Neuronal stem cell (in vitro differentiated cells): ENCODE measurements at places on chromosomes 7 and 10.

DNA sequence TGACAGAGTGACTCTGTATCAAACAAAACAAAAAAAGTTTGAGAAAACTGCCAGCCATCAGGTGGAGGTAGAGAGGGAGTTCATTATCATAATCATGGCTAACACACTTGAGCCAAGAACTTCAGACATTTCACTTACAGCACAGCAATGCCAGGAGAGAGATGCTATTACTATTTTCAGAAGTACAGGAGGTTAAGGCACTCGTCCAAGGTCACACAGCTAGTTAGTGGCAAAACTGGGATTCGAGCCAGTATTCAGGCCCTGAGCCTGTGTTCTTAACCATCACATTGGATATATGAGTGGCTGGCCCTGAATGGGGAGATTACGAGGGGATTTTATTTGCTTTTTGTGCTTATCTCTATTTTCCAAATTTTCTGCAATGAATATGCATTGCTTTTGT lies 24.8 kb upstream of the UNC5B start:
- no peak overlapping the region for H3K4me3 ChIP-seq
- H3K27me3 ChIP-seq: no peaks in the 10 kb centered on the region
- no peak overlapping the region for H3K27ac ChIP-seq

DNA sequence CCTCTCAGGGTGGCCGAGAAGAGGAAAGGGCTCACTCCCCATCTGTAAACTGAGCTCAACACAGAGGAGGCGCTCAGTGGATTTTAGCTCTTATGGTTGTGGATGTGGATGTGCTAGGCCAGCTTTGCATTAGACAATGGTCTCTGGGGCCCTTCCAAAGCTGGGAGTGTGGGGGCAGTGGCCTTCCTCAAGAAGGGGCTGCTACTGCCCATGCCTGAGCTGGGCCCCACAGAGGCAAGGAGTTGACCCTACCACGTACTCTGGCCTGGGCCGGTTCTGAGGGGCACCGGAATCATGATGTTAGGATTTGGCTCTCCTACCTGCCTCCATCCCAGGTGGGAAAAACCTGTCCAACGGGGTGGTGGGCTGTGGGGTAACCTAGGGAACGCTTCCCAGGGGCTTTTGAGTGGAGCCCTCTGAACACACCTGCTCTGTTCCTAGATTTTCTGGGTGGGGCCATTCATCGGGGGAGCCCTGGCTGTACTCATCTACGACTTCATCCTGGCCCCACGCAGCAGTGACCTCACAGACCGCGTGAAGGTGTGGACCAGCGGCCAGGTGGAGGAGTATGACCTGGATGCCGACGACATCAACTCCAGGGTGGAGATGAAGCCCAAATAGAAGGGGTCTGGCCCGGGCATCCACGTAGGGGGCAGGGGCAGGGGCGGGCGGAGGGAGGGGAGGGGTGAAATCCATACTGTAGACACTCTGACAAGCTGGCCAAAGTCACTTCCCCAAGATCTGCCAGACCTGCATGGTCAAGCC lies 11.5 kb downstream of the AQP1 start:
- H3K27ac ChIP-seq: no peak overlapping the region
- H3K36me3 ChIP-seq: no peaks in the 10 kb centered on the region
- no peaks in the 10 kb centered on the region for H3K27me3 ChIP-seq
- H3K4me3 ChIP-seq: no peak overlapping the region
- DNase-seq: no peak

DNA sequence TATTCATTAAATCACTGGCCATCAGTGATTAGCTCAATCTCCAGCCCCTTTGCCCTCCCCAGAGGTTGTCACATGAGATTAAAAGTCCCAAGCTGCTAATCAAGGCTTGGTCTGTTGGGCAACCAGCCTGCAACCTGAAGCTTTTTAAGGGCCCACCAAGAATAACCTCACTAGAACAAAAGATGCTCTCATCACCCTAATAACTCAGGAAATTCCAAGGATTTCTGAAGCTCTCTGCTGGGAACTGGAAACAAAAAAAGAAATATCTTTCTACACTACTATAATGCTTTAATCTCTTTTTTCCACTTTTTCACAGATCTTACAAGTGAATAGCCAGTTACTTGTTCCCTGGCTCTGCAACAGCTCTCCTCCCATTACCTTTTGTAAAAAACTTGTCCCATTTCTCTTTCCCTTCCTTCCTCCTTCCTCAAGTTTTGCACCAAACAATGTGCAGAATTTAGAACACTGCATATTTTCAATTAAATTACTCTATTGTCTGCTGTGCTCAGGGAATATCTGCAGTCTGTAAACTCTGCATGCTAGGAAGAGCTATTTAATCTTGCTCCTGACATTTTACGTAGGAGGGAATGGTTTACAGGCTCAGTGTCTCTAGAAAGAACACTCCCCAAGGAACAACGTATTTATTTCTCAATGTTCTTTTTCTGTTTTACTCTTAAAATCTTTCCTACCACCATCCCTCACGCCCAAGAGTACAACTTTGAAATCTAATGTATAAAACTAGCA lies 169.1 kb downstream of the IMMP2L start:
- peak overlapping the region; percentile 55 for H3K27ac ChIP-seq
- no peaks in the 10 kb centered on the region for H3K36me3 ChIP-seq
- DNase-seq: peak; percentile 52

GRCh38 chr10:74898201-74898976 lies 72.0 kb downstream of the KAT6B start:
- DNase-seq: no peak
- H3K4me3 ChIP-seq: no peak overlapping the region
- no peaks in the 10 kb centered on the region for H3K4me1 ChIP-seq
- no peak overlapping the region for H3K27ac ChIP-seq

- H3K27ac ChIP-seq: peak overlapping the region; percentile 80
- no peaks in the 10 kb centered on the region for H3K27me3 ChIP-seq
- no peak overlapping the region for H3K4me3 ChIP-seq
- peak; percentile 60 for DNase-seq
These were observed 26.0 kb upstream of the PLEKHA1 start for GRCh38 chr10:122348512-122348911.

GRCh38 chr7:44852590-44852989 lies 4.7 kb upstream of the H2AZ2 start:
- no peaks in the 10 kb centered on the region for H3K27me3 ChIP-seq
- peaks cover 2% of the 10 kb centered on the region for H3K4me1 ChIP-seq
- no peak overlapping the region for H3K4me3 ChIP-seq
- DNase-seq: no peak

DNA sequence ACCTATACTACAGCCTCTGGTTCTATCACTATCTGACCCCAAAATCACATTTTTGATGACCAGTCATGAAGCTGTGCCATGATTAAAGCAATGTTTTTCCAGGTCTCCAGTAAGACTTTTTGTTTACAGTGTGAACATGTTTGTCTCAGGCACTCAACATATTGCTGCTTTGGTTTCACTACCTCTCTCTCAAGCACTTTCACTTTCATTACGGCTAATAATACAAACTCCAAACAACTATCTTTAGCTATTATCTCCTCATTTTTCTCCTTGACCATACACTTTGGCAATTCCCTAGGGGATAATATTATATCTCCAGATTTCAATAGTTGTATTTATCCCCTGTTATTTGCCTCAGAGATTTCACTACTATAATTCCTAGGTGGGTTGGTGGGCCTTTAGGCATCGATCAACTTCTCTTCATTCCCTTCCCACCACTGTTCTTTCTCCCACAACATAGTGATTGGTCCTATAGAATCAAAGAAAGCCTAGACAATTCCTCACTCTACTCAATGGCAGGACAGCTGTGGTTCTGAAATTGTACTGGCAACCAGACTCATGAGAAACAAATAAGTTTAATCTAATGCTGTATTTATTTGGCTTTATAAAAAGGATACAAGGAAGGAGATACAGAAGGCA lies 261.4 kb upstream of the ZWINT start:
- no peak for DNase-seq
- H3K36me3 ChIP-seq: no peaks in the 10 kb centered on the region
- H3K4me3 ChIP-seq: no peak overlapping the region
- H3K27ac ChIP-seq: no peak overlapping the region

- H3K36me3 ChIP-seq: peaks cover 25% of the 10 kb centered on the region
- H3K4me3 ChIP-seq: peak overlapping the region; percentile 98
- DNase-seq: no peak
- H3K27ac ChIP-seq: peak overlapping the region; percentile 62
- no peaks in the 10 kb centered on the region for H3K27me3 ChIP-seq
These were observed 683 bp downstream of the INSIG1 start for GRCh38 chr7:155298288-155298833.

GRCh38 chr10:51394039-51394438 lies 305.4 kb downstream of the CSTF2T start:
- H3K27me3 ChIP-seq: no peaks in the 10 kb centered on the region
- no peak overlapping the region for H3K4me3 ChIP-seq
- no peak overlapping the region for H3K27ac ChIP-seq
- no peaks in the 10 kb centered on the region for H3K4me1 ChIP-seq
- no peaks in the 10 kb centered on the region for H3K36me3 ChIP-seq
- no peak for DNase-seq

DNA sequence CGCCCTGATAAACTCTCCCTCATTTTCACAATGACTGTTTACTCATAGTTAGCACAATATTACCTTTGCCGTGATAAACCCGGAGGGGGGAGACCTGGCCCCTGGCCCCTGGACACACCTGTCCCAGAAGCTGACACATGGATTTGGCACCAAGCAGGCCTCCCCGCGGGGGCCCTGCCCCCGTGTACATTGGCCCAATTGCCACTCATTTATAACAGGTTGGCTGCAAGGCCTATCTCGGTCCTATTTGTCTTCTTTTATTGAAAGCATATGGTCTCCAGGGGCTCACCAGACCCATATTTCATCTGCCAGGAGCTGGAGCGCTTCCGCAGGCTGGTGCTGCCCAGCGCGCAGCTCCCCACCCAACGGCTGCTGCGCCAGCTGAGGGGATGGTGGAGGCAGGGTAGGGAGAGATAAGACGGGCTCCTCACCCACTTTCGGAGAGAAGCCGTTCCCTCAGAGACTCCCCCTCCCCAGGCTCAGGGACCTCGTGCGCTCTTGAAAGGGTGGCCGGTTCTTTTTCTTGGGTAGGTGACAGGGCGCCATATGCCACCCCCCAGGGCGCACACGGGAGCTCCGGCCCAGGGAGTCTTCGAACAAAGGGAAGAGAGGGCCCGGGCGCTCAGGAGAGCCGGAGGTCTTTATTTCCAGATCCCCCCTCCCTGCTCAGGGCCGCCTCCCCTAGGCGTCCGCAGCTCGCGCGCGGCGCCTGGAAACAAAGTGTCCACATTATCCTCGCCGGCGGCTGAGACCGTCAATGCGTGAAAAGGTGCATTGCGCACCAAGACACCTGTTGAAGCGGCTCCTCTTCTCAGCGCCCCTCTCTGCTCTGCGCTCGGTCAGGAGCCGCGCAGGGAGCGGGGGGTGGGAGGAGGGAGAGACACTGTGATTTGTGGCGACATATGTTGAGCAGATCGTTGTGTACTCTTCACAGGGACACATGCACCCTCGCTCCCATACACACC lies 4.3 kb upstream of the NEUROG3 start:
- H3K4me3 ChIP-seq: no peak overlapping the region
- H3K27ac ChIP-seq: no peak overlapping the region
- H3K36me3 ChIP-seq: no peaks in the 10 kb centered on the region
- peaks cover 86% of the 10 kb centered on the region for H3K27me3 ChIP-seq
- peaks cover 19% of the 10 kb centered on the region for H3K4me1 ChIP-seq
- no peak for DNase-seq
